ENCODE measurements at places on chromosomes 3 and 15. TPM values are rescaled to one million over a fixed set of nuclear protein-coding genes. Genes with fewer than 3 reads are reported as not detected.

The PARP15 gene
- total RNA-seq, result 0.39 TPM

The PAQR5 gene
- not detected for total RNA-seq

The AAGAB gene
- total RNA-seq, result 38.5 TPM

The MORF4L1 gene
- total RNA-seq, result 329 TPM

The ALPK3 gene
- total RNA-seq, result 19.5 TPM

The VEPH1 gene
- 5.3 TPM for total RNA-seq

The FBN1 gene
- 72.1 TPM for total RNA-seq

The ZNF501 gene
- 4.2 TPM for total RNA-seq

The ATP2B2 gene
- total RNA-seq, result not detected

The ATP13A5 gene
- not detected for total RNA-seq

The TMEM40 gene
- not detected for total RNA-seq

The ROPN1 gene
- total RNA-seq, result not detected

The ZBTB38 gene
- 87.4 TPM for total RNA-seq

The SH3GL3 gene
- total RNA-seq, result not detected

The GOLGA6B gene
- not detected for total RNA-seq

The PGBD4 gene
- 1.1 TPM for total RNA-seq

The SAXO2 gene
- total RNA-seq, result 0.38 TPM

The PLA2G4B gene
- 0.13 TPM for total RNA-seq

The SLC28A2 gene
- total RNA-seq, result not detected

The ERC2 gene
- total RNA-seq, result 1.1 TPM

The CCDC33 gene
- not detected for total RNA-seq

The SI gene
- total RNA-seq, result not detected
